Stimulated activated CD4-positive, alpha-beta T cell treated with anti-CD3 and anti-CD28 coated beads, Interleukin-12 subunit alpha, Interleukin-12 subunit beta, amount 100 ng/mL, for 4 hours (primary cell): ENCODE measurements at places on chromosomes 7 and 10.

- no peak for DNase-seq
These were observed 665.3 kb upstream of the IGFBP3 start for GRCh38 chr7:46586406-46586805.

GRCh38 chr7:4066626-4067475 is 615.2 kb upstream of the FOXK1 start:
- DNase-seq: no peak

GRCh38 chr10:36171953-36172940 is 530.2 kb upstream of the FZD8 start:
- DNase-seq: no peak

DNA sequence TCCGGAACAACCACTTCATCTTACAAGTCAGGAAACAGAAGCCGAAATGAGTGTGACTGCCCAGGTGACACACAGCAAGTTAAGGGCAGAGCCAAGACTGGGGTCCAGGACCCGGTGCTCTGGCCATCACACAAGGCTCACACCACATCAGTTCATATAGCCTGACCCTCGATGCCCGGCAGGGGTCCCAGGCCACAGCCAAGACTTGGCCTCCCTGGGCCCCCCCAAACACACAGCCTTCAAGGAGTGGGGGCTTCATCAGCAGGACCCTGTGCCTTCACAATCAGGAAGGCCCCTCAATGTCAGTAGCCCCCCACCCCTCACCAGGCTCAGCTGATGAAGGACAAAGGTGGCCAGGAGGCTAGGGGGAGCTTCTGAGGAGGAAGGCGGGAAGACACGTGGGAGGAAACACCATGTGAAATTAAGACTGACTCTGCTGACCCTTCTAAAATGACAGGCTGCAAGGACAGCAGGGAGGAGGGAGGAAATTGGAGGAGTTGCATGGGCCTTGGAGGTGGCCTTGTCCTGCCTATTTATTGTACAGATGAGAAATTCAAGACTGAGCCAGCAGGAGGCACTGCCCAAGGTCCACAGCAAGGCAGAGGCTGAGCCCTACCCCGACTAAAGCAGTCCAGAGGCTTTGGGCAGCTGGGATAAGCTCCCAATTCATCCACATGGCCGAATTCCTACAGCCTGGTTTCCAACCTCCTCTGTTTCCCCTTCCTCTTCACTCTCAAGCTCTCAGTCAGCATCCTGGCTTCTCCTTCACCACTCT is 216.1 kb upstream of the ZMIZ1 start:
- peak; percentile 7 for DNase-seq

DNA sequence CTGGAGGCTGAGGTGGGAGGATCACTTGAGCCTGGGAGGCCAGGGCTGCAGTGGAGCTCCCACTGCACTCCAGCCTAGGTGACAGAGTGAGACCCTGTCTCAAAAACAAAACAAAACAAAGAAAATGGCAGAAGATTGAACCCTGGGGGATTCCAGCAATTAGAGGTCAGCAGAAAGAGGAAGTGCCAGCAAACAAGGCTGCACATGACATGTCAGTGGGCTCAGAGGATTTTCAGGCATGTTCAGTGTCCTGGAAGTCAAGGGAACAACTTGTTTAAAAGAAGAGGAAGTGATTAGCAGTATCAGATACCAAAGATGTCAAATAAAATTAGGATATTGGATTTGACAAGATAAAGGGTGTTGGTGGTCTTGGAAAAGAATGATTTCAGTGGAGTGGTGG is 32.3 kb downstream of the RAB18 start:
- no peak for DNase-seq

DNA sequence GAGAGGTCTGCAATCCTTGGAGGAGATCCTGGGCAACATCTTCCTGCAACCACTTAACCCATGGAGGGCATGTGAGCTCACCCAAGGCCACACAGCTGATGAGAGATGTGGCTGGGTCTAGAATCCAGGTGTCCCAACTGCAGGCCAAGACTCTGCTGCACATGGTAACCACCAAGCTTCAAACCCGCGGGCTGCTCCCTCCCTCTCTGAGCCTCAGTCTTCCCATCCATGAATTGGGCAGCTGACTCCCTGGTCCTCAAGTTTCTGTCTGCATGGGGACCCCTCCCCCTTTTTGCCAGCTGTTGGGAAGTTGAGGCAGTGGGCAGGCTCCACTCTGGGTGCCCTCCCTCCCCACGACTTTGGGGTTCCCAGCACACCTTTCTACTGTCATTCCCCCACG is 20.9 kb upstream of the INMT start:
- DNase-seq: no peak

DNA sequence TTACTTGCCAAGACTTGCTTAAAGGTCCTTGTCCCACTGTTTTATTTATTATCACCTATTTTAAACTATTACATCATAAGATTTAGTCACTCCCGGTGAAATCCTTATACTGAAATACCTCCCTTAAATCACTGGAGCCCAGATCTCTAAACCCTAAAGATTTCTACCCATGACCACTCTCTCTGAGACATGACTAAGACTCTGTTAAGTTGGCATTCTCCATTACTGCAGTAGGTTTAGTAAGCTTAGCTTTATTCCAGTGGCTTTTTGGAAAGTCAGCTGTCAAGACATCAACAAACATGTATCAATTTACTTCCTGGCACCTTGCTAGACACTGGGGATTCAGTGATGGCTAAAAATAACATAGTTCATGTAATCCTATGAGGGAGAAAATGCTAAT is 874.2 kb downstream of the KCNMA1 start:
- DNase-seq: no peak

GRCh38 chr10:101012525-101013364 is 13.1 kb downstream of the LZTS2 start:
- peak; percentile 71 for DNase-seq

DNA sequence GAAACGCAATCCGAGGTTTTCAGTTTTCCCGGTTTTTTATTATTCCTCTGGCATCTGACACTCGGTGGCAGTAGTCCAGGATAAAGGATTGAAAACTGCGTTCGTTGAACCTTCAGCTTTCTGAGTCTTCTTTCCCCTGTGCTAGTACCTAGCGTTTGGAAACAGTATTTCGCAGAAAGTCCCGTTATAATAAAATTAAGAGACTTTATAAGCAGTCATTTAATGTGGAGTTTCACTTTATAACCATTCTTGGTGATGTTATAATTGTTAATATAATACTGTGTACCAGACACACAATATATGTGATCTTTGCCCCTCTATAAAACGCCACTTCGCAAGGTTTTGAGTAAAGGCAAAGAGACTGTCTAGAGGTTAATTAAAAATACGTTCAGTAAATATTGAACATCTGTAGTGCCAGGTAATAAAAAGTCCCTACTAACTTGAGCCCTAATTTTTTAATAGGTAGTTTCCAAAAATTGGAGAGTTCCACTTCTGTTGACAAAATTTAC is 874 bp downstream of the CISD1 start:
- no peak for DNase-seq
